Glutamatergic neuron (in vitro differentiated cells): ENCODE measurements at places on chromosomes 3 and 15.

DNA sequence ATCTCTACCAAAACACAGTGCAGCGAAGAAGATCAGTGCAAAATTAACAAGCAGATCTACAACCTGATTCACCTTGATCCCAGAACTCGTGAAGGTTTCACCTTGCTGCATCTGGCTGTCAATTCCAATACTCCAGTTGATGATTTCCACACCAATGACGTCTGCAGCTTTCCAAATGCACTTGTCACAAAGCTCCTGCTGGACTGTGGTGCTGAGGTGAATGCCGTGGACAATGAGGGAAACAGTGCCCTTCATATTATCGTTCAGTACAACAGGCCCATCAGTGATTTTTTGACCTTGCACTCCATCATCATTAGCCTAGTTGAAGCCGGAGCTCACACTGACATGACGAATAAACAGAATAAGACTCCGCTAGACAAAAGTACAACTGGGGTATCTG is 13.2 kb downstream of the FEM1B start:
- no peaks in the 10 kb centered on the region for H3K36me3 ChIP-seq
- H3K27ac ChIP-seq: no peak overlapping the region
- H3K4me3 ChIP-seq: no peak overlapping the region
- no peak for DNase-seq
- H3K4me1 ChIP-seq: peaks cover 5% of the 10 kb centered on the region
- H3K27me3 ChIP-seq: no peaks in the 10 kb centered on the region

GRCh38 chr3:65030847-65031463 is 343.2 kb upstream of the ADAMTS9 start:
- no peak for DNase-seq
- H3K4me3 ChIP-seq: no peak overlapping the region
- no peaks in the 10 kb centered on the region for H3K36me3 ChIP-seq
- H3K27me3 ChIP-seq: no peaks in the 10 kb centered on the region
- H3K27ac ChIP-seq: no peak overlapping the region

DNA sequence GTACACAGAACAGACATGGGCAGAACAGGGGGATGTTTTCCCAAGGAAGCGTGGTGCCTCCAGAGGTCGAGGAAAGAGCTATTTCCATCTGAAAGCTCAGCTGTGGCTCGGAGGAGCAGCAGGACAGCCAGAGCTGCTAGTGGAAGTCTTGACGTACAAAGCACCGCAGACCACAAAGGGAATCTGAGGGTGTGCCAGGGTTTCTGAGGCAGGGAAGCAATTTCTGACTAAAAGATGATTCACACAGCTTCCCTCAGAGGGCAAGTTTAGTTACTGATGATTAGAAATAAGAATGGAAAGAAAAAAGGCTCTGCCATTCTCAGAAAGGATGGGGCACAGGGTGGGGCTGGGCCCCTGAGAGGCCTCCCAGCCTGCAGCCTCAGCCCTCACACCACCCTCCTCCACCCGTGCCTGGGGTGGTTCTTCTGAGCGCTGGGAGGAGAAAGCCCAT is 45.8 kb upstream of the SEC13 start:
- H3K36me3 ChIP-seq: peaks cover 22% of the 10 kb centered on the region
- DNase-seq: no peak
- H3K27me3 ChIP-seq: peaks cover 2% of the 10 kb centered on the region
- H3K4me3 ChIP-seq: no peak overlapping the region
- H3K4me1 ChIP-seq: peaks cover 20% of the 10 kb centered on the region
- peak overlapping the region; percentile 39 for H3K27ac ChIP-seq

DNA sequence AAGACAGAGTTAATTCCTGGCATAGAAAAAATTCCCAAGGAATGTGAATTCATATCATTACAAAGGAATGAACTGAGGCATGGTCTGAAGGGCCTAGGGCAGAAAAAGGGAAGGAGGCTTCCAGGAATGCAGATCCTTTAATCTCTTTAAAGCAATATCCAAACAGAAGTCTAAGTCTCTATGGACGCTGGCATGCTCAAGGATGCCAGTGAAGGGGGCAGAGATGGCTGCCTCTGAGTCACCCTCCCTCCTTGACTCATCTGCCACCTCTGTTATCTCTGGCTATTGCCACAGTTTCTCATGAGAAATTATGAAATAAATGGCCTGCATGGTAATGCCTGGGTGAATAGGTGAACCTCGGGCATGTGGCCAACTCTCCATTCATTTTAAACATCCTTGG is 96.3 kb upstream of the BCL6 start:
- no peak overlapping the region for H3K27ac ChIP-seq
- no peak overlapping the region for H3K4me3 ChIP-seq
- no peak for DNase-seq
- H3K4me1 ChIP-seq: no peaks in the 10 kb centered on the region
- H3K36me3 ChIP-seq: no peaks in the 10 kb centered on the region
- no peaks in the 10 kb centered on the region for H3K27me3 ChIP-seq

- no peak overlapping the region for H3K27ac ChIP-seq
- peaks cover 4% of the 10 kb centered on the region for H3K4me1 ChIP-seq
- H3K27me3 ChIP-seq: peaks cover 7% of the 10 kb centered on the region
- no peak overlapping the region for H3K4me3 ChIP-seq
- no peak for DNase-seq
Measured at GRCh38 chr15:26615188-26615926, 157.5 kb downstream of the GABRB3 start.

DNA sequence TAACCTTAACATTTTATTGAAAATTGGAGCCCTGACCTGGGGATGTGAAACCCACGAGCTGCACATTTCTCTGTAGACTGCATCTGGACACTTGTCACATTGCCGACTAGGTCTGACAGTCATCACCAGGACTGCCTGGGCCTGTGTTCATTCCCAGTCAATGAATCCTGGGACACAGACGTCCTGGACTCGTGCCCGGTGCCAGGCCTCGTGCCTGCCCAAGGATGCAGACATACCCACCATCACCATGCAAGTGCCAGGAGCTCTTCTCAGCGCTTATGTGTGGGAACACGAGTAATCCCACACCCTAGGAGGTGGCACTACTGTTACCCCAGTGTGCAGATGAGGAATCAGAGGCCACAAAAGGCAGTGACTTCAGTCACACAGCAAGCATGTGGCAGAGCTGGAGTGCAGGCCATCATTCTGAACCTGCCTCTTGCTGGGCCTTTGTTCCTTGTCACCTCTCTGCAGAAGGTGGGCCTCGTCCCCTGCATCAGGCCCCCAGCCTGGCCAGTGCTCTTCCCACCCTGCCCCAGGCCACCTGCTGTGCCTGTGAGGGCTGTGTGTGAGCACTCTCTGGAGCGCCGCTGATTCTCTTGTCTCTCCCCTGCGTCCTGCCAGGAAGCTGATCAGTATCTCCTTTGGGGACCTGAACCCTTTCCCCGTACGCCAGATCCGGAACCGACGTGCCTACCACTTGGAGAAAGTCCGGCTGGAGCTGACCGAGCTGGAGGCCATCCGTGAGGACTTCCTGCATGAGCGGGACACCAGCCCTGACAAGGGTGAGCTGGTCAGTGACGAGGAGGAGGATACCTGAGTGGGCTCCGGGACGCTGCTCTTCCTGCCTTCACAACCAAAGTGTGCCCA is 58.5 kb downstream of the ADAMTS7 start:
- no peak for DNase-seq
- H3K36me3 ChIP-seq: no peaks in the 10 kb centered on the region
- peaks cover 6% of the 10 kb centered on the region for H3K27me3 ChIP-seq
- peak overlapping the region; percentile 52 for H3K27ac ChIP-seq
